ENCODE measurements at places on chromosomes 1 and 21.

DNA sequence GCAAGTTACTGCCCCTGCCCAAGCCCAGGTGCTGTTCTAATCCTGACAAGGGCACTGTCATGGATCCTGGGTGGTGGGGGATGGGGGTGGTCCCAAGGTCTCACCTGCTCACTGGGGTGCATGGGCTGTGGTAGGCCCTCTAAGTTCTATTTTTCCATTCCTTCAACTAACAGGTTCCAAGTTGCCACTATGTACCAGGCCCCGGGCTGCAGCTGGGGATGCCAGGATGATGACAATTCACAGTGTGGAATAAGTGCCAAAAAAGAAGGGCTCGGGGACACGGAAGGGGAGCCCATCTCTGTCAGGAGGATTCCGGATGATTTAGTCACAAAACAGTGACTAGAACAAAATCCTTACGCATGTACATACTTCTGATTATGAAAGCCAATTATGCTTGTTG, 76.0 kb downstream of the STUM start:
- no peak for DNase-seq

- no peak for DNase-seq
These were observed 46.1 kb downstream of the RAVER2 start for GRCh38 chr1:64790832-64791487.

DNA sequence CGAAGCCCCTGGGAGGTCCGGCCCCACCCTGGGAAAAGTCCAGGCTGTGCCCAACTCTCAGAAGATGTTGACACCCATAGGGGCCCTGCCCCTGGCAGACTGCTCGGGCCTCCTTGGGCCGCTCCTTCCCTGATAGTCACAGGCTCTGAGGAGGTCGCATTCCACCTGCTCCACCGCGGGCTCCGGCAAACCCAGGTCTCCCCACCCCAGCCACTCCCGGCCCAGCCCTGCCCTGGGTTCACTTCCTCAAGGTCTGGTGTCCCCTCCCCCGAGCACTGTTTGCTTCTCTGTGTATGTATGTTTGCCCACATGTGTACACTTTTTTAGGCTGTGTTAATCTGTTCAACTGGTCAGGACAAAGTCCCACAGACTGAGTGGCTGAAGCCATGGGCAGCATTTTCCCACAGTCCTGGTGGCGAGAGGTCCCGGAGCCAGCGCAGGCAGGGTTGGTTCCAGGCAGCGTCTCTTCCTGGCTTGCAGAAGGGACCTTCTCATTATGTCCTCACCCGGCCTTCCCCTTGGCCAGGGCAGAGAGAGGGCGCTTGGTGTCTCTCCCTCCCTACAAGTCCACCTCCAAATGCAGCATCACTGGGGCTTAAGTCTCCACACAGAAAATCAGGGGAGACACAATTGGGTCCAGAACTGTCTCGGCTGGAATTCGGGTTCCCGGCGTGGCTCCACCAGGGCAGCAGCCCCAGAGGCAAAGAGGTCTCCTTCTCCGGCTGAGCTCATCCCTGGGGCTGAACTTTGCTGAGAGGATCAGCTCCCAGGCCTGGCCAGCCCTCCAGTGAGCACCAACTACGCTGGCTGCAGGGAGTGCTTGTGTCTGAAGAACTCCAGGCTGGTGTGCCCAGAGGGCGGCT, 10.5 kb upstream of the PRXL2B start:
- no peak for DNase-seq

DNA sequence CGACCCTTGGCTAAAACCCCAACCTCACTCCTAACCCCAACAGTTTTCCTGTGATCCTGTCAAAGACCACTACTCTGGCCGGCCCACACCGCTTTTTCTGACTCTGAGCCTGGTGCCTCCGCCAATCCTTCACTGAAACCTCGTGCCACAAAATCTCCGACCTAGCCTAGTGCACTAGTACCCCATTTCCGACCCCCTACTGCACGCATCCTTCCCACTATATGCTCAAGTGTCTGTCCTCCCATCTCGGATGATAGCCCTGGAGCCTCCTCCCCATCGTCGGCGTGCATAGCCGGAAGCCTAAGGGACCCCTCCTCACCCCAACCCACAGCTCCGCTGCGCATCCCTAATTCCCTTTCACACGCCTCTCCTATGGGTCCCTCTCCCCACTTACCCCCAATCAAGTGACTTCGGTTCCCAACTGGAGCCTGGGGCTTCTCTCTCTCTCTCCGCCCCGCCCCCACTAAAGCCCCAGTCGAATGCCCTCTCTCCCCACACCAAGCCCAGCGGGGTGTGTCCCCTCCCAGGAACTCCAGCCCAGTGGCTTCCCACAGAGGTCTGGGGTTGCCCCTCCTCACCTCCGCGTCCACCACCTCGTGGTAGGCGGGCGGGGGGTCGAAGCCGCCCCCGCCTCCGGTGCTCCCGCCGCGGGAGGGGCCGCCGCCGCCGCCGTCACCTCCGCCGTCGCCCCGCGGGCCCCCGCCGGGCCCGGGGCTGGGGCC, 791 bp downstream of the USP24 start:
- peak; percentile 35 for DNase-seq

All from T-helper 22 cell (primary cell).